GM19239 (cell line): ENCODE measurements at places on chromosomes 1 and 21.

- DNase-seq, result no peak
Observed at GRCh38 chr1:109368464-109368863, 29.3 kb downstream of the SORT1 start.

DNA sequence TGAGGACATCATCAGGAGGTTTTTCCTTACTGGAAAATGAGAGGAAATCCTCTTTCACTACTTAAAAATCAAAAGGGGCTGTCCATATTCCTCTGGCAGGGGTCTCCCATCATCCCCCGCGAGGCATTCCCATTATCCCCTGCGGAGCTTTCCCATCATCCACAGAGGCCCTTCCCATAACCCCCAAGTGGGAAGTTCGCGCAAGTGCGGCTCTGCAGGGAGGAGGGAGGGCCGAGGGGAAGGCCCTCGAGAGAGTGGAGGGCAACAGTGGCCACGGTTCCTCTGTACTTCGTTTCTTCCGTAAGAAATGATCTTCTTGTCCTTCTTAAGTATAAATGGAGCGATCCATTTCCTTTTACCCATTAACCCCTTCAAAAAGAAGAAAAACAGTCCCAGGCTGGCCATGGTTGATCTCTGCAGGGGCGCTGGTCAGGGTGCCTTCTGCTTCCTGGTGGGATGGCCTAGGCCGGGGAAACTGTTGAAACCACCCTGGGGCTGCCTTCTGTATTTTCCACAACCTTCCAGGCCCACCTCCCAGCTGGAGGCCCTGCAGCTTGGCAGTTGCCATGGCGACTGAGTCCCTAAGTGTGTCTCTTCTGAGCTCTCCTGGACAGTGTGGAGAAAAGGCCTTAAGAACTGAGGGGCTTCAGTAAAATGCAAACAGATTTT is 3.6 kb upstream of the RSPH1 start:
- no peak for DNase-seq

DNA sequence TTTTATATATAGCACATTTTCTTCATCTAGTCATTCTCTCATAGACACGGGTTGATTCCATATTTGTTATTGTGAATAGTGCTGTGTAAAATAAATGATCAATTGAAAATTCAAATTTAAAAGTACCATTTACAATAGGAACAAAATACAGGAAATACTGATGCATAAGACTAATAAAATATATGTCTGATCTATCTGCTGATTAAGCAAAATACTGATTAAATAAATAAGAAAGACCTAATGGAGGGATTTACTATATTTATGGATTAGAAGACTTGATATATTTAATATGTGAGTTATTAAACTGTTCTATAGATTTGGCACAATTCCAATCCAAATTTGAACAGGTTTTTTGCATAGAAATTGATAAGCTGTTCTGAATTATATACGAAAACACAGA is 1044.8 kb upstream of the ADGRL2 start:
- no peak for DNase-seq

- DNase-seq, result no peak
Observed at GRCh38 chr1:169670836-169671235, 40.6 kb downstream of the SELL start.

GRCh38 chr1:229536982-229537381 is 21.5 kb downstream of the ABCB10 start:
- DNase-seq, result no peak

DNA sequence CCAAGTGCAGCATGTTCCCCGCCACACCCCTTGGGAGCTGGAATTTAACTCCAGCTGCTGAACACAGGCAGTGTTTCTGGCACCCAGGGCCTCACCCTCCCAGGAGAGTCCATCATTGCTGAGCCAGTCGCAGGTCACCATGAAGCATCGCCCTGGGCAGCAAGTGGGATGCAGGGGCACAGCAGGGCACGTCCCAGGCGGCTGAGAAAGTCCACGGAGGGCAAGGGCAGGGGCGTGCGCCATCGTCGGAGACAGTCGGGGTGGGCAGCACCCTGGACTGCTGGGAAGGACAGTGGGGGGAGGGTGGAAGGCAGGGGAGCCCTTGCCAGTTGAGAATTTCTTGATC is 69.2 kb upstream of the PDE9A start:
- DNase-seq, result no peak
